ENCODE measurements at places on chromosomes 11 and 22. TPM values are rescaled to one million over a fixed set of nuclear protein-coding genes. Genes with fewer than 3 reads are reported as not detected.

The TST gene
- total RNA-seq: 53.4 TPM

The HTR3A gene
- total RNA-seq: not detected

The SMIM38 gene
- total RNA-seq: 1.1 TPM

The MMP13 gene
- not detected for total RNA-seq

- DNase-seq: peak; percentile 94
These were observed at the start of gene FAM89B for GRCh38 chr11:65572356-65573051. TSS of gene FAM89B (plus strand) at chr11:65572538. CDS start at chr11:65572670, 132 bp downstream.

Measured in ureter (tissue), 1 donor.